Activated T-cell treated with anti-CD3 and anti-CD28 coated beads, Interleukin-2, amount 50 U/mL, for 72 hours (primary cell): ENCODE measurements at places on chromosomes 1 and 21.

DNA sequence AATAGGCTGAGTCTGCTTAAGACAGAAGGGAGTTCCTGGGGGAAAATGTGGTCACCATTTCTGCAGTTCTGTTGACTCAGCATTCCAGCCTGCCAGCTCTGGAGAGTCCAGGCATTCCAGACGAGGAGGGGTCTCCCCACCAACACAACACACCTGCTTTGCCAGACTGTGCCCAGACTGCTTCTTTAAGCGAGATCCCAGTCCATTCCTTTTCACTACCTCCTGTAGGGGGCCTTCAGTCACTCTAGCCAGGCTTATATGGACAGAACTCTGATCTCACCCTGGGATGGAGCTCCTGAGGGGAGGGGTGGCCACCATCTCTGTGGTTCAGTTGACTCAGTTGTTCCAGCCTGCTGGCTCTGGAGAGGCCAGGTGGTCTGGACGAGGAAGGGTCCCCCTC, 48.5 kb downstream of the UBE2U start:
- no peak for DNase-seq

DNA sequence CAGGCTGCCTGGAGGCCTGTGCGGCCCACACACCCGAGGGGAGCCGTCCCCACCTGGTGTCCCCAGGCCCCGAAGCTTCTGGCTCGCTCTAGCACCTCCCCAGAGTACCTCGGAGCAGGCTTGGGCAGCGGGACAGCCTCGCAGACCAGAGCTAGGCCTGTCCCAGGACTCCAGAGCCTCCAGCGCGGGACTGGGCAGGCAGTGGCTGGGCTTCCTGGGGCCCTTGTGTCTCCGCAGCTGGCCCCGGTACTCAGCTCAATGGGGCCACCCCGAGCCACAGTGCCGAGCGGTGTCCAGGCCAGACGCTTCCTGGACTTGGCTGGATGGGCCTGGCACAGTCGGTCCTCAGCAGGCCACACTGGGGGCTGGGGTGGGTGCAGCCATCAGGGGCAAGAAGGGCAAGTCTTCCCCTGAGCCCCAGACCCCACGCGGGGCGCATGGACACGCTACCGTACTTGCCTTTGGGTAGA, 4.9 kb downstream of the SCNN1D start:
- no peak for DNase-seq

DNA sequence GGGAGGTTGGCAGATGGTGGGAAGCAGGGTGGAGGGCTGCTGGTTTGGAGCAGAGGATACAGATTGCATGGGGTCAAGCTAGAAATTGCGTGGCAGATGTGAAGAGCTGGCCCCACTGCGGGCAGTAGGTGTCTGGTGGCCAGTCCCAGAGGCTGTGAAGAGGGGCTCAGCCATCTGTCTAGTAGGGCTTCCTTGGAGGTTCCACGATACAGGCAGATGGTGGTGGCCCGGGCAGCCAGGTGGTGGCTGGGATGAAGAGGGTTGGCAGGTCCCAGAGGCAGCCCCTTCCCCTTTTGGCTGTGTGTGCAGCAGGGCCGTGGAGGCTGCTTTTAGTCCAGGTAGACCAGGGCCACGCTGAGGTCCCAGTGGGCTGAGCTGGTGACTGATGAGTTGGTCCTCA, 16.6 kb downstream of the PSEN2 start:
- DNase-seq = no peak

DNA sequence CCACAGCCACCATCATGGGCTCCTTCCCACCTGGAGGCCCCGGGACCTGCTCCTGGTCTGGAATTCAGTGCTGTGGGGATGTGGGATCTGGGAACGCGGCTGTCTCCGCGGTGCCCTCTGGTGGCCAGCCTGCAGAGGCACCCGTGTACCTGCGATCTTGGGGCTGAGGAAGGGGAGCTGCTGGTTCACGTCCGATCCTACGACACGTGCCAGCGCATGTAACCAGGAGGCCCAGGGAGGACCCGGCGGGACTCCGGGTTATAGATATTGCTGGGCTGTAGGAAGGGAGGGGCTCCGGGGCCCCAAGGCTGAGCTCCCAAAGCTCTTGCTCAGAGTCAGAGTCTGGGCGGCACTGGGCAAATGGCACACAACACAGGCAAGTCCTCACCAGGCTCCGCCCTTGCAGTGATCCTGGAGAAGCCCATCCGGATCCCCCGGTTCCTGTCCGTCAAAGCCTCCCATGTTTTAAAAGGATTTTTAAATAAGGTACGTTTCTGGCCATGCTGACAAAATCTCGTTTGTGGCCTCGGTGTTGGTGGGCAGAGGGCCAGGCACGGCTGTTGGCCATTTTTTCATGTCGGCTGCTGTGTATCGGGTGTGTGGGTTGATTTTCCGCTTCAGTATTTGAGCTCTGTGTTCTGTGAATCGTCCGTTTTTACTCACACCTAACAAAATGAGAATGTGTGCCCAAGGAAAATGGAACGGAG, 20.1 kb downstream of the FAAP20 start:
- no peak for DNase-seq

DNA sequence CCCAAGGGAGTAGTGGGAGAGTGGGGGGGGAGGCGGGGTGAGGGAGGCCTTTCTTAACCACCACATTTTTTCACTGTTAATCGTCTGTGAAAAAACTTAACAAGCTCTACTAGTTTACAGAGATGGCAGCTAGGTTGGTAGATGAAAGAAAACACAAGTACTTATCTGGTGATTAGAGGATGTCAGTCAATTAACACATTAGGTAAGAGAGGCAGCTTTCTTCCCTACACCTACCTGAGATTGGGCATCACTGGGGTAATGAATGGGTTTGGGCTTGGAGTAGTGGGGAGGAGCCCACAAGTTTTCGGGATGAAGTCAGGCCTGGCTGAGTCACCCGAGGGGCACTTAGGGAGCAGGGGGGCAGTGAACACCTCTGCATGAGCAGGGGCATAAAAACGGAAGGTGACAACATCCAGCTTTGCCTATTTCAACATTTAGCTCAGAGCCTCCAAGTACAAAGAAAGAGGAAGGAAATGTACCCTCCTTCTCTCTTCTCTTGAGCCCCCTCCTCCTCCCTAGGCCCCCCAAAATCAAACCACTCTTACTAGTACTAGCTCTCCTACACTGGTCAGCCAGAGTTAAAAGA, 2.5 kb downstream of the LBR start:
- DNase-seq = no peak

GRCh38 chr21:38945545-38946245, 140.0 kb downstream of the ETS2 start:
- no peak for DNase-seq

DNA sequence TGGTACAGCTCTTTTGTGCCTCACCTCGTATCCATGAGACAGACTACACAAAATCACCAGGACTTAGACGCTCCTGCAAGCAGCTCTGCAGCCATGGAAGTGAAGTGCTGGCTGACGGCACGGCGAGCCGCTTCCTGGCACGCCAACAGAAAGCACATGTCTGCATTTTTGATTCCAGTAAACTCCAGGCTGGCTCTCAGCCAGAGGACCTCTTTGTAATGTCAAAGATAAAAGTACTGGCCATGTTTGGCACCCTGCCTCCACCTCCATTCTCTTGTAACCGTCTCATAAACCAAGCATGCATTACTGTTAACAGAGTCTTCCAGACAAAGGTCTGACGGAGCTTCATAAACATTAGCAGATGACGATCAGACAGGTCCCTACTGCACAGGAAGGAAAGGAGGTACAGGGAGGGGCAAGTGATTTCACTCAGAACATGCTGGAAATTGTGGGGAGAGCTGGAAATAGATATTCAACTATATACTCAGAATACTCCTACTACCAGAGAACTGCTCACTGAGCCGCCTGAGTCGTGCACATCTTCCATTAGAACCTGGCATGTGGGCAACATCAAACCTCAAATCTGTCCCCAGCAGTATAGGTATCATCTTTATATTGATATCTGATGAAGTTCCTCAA, 632.0 kb downstream of the SMYD3 start:
- no peak for DNase-seq

DNA sequence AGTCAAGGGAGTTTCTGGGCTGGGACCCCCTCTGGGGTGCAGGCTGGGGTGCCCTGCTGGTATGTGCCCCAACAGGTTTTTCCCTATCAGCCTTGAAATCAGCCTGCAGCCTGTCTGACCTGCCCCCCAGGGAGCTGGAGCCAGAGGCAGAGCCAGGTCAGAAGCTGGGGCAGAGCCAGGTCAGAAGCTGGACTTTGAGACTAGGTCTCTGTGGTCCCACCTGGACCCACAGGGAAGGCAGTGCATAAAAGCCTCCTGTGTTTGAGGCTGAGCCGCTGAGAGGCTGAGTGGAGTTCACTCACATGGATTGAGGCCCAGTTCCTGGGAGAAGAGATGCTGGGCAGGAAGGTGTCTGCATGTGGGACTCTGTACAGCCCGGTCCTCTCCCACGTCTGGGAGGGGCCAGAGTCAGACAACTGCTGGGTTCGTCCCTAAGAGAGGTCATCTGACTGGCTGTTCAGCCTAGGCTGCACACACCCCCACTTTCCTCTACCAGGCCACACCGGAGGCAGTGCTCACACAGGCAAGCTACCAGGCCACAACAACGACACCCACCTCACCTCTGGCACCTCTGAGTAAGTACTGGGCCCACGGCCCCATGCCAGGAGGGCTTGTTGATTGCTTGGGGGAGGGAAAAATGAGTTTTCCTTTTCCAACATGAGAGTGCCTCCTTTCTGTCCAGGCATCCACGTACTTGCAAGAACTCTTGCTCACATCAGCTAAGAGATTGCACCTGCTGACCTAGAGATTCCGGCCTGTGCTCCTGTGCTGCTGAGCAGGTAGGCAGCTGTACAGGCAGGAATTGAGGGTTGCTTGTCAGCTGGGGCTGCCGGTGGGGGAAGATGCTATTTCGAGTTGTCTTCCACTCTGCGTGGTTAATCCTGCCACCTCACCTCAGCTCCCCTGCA, at the start of gene ANXA9:
TSS of gene ANXA9 (plus strand) at position 488 of the 908 bp plus-strand sequence. CDS start 814 bp downstream, outside the sequence.
- DNase-seq = no peak

- no peak for DNase-seq
Observed at GRCh38 chr1:83910461-83910860, 88.5 kb downstream of the TTLL7 start.

GRCh38 chr1:84353695-84354094, 44.6 kb upstream of the DNASE2B start:
- DNase-seq = no peak

DNA sequence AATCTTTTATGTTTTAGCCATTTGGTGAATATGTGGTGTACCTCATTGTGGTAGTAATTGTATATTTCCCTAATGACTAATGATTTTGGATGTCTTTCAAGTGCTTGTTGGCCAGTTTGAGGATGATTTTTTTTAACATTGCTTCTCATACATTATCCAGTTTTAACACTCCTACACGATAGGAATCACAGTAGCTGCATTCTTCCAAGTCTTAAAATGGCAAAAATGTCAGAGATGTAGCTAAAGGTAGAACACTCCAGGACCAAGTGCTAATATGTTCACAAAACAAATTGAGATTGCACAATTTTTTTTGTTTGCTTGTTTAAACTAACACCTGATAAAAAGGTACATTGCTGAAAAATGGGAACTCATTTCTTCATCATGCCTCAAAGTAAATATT, 11.7 kb downstream of the USP25 start:
- DNase-seq = no peak

DNA sequence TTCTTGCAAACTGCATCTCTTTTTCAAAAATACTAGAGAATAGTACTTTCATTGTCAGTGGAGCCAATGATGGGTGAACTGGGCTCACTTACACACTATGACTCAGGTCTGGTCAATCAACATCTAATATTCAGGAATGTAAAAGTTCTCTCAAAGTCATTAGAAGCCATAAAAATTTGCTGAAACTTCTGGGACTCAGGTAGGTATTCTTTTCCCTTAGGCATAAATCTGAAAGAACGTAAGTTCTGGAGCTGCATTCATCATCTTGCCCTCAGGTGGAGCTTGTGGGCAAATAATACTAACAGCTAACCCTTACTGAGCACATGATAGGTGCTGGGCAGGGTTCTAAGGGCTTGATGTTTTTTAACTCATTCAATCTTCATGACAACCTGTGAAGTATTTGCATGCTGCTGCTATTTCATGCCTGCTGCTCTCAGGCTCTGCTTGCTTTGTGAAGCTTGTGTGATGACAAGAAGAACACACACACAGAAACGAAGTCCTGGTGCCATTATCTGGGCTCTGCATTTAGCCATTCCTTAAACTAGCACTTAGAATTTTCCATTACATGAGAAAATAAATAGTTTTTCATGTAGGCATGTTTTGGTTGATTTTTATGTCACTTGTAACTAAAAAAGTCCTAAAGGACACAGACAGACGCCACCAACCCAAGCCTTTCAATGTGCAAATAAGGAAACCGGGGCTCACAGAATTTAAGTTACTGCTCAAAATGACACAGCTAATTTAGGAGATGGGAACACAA, 394.2 kb upstream of the LYPLAL1 start:
- DNase-seq = no peak

DNA sequence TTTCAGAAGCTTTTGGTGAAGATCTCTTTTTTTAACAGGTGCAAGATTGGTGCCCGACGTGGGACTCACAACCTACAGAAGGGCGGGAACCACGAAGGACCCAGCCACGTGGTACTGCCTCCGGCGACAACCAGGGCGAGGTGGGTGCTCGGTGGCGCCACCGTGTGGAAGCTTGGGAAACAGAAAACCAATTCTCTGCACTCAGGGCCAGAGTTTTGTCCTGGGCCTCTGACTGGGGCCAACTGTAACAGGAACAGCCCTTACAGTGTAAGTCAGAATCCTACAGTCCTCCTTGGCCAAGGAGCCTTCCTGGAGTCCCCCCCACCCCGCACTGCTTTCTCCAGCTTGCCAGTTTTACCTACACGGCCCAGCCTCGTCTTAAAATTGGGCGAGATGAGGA, 11.6 kb upstream of the S100A7A start:
- DNase-seq = peak; percentile 68

GRCh38 chr1:110555807-110556470, 37.0 kb upstream of the KCNA10 start:
- DNase-seq = no peak

DNA sequence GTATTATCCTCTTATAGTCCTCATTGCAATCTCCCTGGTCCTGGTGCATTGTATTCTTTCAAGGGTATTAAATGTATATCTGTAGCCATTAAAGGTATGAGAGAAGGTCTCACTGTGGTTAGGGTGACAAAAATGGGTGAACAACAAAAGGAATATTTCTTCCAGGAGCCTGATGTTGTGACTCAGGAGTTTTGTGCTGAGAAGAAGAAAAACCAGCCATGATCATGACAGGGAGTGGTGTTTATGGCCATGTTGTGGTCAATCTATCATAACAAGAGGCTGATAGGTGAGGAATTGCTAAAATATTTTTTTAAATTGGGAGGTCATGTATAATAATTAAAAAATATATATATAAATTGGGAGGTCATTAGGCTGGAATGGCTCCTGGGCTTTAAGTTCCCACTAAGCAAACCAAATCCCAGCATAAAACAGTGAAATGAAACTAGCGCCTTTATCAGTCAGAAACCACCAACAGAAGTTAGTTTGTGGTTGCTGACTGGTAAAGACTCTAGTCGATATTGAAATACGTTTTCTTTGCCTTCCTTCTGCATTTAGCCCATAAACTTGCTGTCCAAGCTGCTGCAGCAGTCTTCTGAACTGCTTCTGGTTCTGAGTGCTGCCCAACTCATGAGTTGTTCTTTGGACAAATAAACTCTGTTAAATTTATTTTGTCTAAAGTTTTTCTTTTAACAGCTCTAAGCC, 60.3 kb downstream of the TBX19 start:
- no peak for DNase-seq

- no peak for DNase-seq
Observed at GRCh38 chr1:23763041-23763577, 15.1 kb upstream of the PITHD1 start.

- no peak for DNase-seq
Observed at GRCh38 chr1:168819668-168820067, 90.7 kb upstream of the DPT start.

- no peak for DNase-seq
Observed at GRCh38 chr21:31258073-31258472, 86.0 kb downstream of the TIAM1 start.

- no peak for DNase-seq
Observed at GRCh38 chr1:19738076-19738475, 61.6 kb downstream of the TMCO4 start.
